PC-3 (cell line): ENCODE measurements at places on chromosomes 1 and 21. TPM values are rescaled to one million over a fixed set of nuclear protein-coding genes. Genes with fewer than 3 reads are reported as not detected.

GRCh38 chr1:204587621-204588020, 71.4 kb downstream of the MDM4 start:
- no peak for DNase-seq

DNA sequence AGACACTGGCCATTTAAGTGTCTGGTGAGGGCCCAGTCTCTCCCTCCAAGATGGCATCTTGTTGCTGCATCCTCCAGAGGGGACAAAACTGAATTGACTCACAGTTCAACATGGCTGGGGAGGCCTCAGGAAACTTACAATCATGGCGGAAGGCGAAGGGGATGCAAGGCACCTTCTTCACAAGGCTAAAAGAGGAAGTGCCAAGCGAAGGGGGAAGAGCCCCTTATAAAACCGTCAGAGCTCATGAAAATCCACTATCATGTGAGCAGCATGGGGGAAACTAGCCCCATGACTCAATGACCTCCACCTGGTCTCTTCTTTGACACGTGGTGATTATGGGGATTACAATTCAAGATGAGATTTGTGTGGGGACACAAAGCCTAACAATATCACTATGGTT, 280.1 kb downstream of the HHAT start:
- no peak for DNase-seq

- peak; percentile 4 for DNase-seq
Measured at GRCh38 chr1:195791796-195792195, 816.4 kb downstream of the KCNT2 start.

- DNase-seq, result no peak
Measured at GRCh38 chr1:224196813-224197600, 14.0 kb downstream of the DEGS1 start.

DNA sequence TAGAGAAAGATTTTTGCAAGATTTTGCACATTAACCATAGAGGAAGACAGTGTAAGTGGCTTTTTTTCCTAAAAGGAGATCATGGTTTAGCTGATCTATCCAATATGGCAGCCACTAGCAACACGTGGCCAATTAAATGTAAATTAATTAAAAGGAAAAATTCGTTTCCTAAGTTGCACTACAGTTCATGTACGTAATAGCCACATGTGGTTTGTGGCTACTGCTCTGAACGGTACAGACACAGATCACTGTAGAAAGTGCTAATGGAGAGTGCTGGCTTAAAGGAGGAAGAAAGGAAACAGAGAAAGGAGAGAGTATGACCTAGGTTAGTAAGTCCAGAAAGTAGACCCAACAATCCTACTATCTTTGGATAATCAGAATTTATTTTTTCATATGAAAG, 170.8 kb downstream of the SIPA1L2 start:
- DNase-seq, result no peak

DNA sequence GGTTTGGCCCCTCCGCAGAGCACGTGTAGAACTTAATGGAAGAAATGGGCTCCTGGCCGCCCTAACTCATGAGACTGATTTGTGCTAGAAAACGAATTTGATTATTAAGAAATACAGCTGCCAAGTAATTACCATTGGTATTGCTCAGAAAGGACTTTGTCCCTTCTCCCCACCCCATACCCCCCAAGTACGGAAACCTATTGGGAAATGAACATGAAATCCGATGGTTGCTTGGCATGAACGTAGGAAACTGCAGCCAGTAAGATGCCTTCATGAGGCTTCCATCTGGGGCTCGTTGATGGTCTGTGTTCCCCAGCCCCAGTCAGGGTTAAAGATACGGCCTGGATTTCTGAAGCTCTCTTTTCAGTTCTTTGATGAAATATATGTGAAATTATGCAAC, 21.4 kb downstream of the PER3 start:
- DNase-seq, result no peak

DNA sequence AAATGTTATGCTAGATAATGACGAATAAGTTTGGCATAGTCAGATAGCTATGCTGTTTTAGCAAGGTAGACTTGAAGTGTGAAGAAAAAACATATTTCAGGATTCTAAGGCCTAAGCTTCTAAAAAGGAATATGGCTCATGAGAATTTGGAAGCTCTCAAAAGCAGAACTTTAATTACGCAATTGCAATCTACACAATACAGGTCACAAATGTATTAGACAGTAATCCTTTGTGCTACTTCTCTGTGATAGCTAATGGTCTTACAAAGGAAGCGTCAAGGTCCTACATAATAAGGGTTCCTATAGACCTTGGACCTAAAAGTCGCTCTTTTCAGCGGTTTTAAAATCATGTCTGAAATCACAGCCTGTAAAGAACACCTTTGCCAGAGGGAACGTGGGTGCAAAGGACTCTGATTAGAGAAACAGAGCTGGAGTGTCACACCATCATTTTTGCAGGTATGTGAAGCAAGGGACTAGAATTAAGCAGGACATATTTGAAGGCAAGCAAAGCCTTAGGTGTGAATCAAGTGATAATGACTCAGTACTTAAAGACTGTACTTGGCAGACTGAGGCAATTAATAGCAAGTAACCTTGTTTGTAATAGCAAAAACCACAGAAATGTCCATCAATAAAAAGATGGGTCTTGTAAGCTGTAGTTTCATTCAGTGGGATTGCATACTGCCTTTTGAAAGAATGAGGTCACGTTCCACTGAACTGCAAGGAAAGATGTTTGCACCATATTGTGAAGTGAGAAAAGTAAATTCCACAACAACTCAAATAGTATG, 420.2 kb downstream of the KCTD3 start:
- no peak for DNase-seq

- peak; percentile 44 for DNase-seq
Measured at GRCh38 chr1:22317231-22317919, 134.3 kb upstream of the ZBTB40 start.

DNA sequence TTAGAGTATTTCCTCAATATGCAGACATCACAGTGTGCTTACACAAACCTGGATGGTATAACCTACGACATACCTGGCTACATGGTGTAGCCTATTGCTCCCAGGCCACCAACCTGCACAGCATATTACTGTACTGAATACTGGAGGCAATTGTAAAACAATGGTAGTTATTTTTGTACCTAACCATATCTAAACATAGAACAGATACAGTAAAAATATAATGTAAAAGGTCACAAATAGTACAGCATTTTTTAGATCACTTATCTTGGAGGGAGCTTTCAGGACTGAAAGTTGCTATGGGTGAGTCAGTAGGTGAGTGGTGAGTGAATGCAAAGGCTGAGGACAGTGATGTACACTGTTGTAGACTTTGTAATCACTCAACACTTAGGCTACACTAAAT, 492.3 kb downstream of the MRPL39 start:
- DNase-seq, result no peak

- peak; percentile 81 for DNase-seq
Measured at GRCh38 chr1:165851034-165851658, 23.7 kb downstream of the UCK2 start.

GRCh38 chr1:24364605-24364974, 45.4 kb downstream of the GRHL3 start:
- peak; percentile 76 for DNase-seq

GRCh38 chr1:93753791-93754763, 72.4 kb upstream of the BCAR3 start:
- DNase-seq, result peak; percentile 80

DNA sequence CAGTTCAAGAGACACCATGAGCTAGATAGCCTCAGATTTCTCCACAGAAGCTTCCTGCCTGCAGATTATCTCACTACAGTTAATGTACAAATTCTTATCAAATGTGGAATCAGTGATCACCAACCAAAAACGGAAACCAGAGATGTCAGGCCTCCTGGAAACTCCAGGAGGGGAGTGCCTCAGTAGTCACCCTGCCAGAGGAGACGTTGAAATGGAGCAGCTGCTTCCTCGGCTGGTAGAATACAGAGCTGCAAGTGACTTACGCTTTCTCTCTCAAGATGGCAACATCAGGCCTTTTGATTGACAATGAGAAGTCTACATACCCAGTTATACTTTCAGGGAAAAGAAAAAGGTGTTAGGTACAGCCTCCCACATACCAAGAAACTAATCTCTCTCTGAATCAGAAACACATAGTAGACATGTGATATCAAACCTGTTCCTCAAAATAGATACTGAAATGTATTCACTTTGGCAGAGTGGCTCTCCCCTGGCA, 52.2 kb downstream of the ACP6 start:
- DNase-seq, result no peak

DNA sequence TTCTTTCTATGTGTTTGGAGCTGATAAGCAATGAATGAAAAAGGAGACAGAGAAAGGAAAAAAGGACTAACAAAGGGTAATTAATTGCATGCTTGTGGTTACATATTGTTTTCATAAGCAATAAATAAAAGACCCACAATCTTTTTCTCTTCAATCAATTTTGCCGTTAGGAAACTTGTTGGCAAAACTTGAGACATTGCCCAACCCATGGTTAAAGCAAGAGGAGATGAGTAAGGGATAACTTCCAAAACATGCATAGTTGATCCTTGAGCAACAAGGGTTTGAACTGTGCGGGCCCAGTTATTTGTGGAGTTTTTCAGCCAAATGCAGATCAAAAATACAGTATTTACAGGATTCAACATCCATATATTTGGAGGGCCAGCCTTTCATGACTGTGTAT, 572.4 kb downstream of the AMY1C start:
- no peak for DNase-seq

- DNase-seq, result no peak
Measured at GRCh38 chr21:36709030-36709867, 10.3 kb downstream of the SIM2 start.

GRCh38 chr21:45522986-45523385, 19.3 kb downstream of the SLC19A1 start:
- DNase-seq, result no peak

GRCh38 chr1:231964241-231964640, 337.7 kb downstream of the DISC1 start:
- no peak for DNase-seq

GRCh38 chr1:19416921-19417470, 68.3 kb downstream of the CAPZB start:
- DNase-seq, result no peak

GRCh38 chr1:44111861-44112260, 6.8 kb upstream of the KLF17 start:
- DNase-seq, result no peak

DNA sequence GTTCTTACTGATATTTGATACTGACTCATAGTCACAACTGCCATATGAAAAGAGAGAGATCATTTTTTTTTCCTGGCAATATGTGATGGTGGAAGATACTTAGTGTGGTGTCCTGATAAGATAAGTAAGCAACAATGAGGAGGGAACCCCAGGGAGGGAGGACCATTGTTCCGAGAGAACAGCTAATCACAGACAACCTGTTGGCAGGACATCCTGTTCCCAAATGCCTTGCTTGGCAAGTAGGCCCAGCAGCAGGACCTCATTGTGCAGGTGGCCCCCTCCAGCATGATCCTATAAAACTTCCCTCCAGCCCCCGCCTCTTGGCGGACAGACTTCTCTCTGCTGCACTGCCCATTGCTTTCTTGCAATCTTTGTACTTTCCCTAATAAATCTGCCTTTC, 329.4 kb upstream of the CHRM3 start:
- DNase-seq, result no peak

- DNase-seq, result no peak
Measured at GRCh38 chr1:193335806-193336428, 149.5 kb upstream of the B3GALT2 start.

DNA sequence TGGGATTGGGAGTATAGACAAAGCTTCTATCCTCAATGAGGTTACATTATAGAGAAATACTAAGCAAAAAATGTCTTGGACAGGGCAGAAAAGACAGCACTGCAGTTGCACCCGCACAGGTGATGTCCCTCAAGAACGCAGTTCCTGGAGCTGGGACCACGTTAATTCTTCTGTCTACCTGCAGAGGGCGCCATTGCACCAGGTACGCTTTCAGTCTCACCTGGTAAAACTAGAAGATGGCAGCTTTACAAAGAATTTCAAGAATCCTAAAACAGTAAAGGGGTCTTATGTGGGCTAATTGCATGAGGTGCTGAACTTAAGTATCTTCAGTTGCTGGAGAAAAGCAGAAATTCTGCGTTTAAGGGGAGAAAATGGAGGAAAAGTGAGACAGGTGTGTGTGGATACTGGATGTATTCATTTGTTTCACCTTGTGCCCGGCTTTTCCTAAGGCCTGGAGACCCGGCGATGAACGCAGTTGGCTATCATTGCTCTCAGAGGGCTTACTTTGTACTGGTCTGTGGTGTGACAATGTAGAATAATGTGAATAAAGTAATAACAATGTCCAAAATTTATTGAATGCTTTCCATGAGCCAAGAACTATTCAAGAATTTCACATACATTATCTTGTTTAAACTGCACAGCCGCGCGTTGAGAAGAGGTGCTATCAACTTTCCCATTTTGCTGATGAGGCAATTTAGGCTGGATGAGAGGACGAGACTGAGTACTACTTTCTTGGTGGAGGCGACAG, 276.3 kb upstream of the GREM2 start:
- peak; percentile 83 for DNase-seq

GRCh38 chr1:35589516-35590427, 16.7 kb downstream of the TFAP2E start:
- no peak for DNase-seq

- no peak for DNase-seq
Measured at GRCh38 chr21:46131588-46131837, 23.9 kb downstream of the FTCD start.

DNA sequence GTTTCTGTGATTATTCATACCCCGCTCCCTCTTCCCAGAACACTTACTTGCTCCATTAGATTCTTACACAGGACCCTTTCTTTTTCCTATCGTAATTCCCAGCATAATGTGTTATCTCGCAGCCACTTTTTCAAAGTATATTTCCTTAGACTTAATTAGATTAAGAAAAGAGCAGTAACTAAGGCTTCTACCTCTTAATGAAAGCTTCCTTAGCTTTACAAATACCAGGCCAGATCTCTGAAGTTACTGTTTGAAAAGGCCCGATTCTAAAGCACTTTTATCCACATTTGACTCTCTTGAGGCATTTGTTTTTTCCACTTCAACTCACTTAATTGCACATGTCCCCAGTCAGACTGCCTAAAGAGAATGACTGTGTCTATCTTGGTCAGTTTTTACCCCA, 1264.3 kb upstream of the ADGRL2 start:
- no peak for DNase-seq

DNA sequence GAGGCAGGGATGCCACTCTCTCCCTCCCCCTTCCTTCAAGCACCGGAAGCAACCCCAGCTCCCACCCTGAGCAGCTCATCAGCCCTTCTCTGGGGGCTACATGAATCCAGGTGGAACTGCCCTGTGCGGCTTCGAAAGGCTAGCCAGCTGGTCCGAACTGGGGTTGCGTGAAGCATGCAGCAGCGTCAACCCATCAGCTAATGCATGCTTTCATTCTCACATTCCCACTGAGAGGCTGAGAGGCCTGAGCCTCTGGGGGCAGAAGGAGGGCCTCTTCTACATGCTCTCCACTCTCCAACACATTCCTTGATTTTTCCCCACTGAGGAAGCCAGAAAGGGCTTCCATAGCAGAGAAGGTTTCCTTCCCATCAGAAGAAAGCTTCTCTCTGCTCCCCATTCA, 5.6 kb downstream of the RXRG start:
- no peak for DNase-seq

Gene IGSF3
- 15.5 and 17.2 TPM in 2 replicates for total RNA-seq

Gene TNFSF4
- total RNA-seq, result 0.17 and 0.18 TPM in 2 replicates

Gene PKP1
- total RNA-seq, result 211 and 259 TPM in 2 replicates

Gene GSTM5
- total RNA-seq, result not detected in 2 replicates

Gene FAM177B
- total RNA-seq, result not detected in 2 replicates

Gene CA14
- not detected in 2 replicates for total RNA-seq

Gene CFHR4
- total RNA-seq, result not detected in 2 replicates

Gene TMEM200B
- 9.0 and 9.3 TPM in 2 replicates for total RNA-seq

Gene ADORA1
- total RNA-seq, result 1.4 and 3.9 TPM in 2 replicates

Gene AKNAD1
- total RNA-seq, result 0.07 and 1.8 TPM in 2 replicates

Gene PCP4
- total RNA-seq, result not detected in 2 replicates

Gene PRMT6
- total RNA-seq, result 20.5 and 20.7 TPM in 2 replicates
